ENCODE measurements at places on chromosomes 12 and 14.
A peak's percentile ranks its signal among the peaks of the same experiment; 100 is the strongest.

DNA sequence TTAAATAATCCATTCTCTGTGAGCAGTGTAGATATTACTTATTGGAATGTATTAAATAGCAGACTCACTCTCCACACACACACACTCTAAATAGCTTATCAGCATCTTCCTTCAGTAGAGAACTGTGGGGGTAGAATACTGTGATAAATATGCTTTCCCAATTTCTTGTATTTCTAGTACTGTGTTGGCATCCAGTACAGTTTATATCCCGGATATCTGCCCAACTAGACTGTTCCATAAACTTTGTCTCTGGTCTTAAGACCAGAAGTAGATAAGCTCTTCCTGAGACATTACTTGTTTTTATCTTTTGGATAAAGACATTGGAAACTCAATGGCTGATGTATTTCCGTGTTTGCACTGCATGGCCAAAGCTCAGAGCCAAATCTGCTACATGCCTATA, 136.2 kb upstream of the PDZRN4 start:
- no peak for DNase-seq

DNA sequence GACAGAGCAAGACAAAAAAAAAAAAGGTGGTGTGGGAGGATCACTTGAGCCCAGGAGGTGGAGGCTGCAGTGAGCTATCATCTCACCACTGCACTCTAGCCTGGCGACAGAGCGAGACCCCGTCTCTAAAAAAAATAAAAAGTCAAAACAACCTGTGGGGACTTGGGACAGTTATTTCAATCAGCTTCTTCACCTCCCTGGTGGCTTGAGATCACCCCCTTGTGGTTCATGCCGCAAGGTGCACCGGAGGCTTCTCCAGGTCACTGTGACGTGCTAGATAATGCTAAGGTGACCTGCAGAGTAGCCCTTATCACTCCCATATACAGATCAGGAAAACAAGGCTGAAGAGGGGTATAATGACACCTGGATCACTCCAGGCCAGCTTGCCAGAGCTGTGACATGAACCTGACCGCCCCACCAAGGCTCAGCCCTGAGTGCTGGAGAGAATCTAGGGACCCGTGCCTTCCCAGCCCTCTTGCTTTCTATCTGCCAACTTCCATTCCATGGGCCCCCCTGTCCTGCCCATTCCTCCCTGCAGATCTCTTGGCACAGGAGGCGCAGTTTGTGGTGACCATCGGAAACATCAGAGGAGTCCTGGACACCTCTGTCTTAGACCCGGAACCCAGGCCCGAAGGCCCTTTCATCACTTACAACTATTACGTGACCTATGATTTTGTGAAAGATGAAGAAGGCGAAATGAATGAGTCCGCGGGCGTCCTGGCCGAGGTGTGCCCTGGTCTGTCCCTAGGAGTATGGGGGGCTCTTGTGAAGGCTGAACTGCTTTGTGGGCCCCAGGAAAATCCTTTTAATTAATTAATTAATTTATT, 8.1 kb downstream of the LRRC43 start:
- peak; percentile 49 for DNase-seq

- no peak for DNase-seq
These were observed 45.5 kb upstream of the NAV3 start for GRCh38 chr12:77785211-77785610.

DNA sequence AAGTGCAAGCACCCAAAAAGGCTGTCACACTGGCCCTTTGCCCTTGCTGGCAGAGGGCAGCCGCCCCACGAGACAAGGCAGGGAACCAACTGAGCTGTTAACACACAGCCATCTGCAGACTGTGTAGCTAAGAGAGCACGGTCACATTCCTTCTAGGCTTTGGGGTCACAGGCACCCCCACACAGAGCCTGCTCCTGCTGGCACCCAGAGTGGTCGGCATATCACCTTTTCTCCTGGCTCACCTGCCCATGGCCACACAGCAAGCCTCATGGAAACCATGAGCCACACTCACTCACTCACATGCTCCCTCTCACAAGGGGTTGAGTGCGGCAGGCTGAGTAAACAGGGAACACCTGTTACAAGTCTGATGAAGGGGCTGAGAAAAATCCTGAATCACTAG, 214.5 kb downstream of the PCNX1 start:
- DNase-seq: no peak

DNA sequence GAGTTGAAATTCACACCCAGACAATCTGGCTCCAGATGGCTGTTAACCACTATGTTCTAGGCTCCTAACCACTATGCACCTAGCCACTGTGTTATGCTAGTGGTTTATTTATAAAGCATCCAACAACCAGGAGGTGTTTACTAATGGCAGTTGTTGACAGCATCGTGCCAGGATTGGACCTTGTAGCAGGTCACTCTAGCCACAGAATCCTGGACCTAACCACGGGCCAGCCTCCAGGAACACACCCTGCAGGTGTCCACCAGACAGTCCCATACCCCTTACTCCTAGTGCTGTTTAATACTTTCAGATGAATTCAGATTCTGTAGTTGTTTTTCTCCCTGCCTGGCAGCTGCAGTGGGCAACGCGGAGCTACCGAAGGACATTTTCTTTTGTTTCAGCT, 109.4 kb upstream of the MYL2 start:
- no peak for DNase-seq

GRCh38 chr14:82837611-82838140, 1304.0 kb upstream of the SEL1L start:
- DNase-seq: no peak

GRCh38 chr14:95227279-95227860, 70.0 kb upstream of the DICER1 start:
- DNase-seq: no peak

All from bone marrow (tissue), 2 donors.